ENCODE measurements at places on chromosomes 4 and X. TPM values are rescaled to one million over a fixed set of nuclear protein-coding genes. Genes with fewer than 3 reads are reported as not detected.

Gene CTAG2
- total RNA-seq = not detected

GRCh38 chrX:123918106-123918721, 43.3 kb upstream of the STAG2 start:
- no peak for DNase-seq

DNA sequence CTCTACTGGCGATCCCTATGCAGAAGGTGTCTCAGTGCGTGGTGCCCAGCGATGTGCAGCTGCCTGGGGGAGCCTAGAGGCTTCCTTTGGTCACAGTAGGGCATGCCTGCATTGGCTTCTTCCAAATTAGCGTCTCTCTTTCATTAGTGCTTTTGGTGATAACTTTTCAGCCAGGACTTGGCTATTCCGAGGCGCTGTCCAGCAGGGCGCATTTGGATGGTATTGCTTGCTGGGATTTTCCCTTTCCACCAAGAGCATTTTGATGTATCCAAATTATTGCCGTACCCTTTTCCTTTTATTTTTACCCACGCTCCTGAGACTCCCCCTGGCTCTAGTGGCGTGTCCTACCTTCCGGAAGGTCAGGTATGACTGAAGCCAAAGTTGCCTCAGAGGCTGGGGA, 101.4 kb downstream of the SORCS2 start:
- no peak for DNase-seq

DNA sequence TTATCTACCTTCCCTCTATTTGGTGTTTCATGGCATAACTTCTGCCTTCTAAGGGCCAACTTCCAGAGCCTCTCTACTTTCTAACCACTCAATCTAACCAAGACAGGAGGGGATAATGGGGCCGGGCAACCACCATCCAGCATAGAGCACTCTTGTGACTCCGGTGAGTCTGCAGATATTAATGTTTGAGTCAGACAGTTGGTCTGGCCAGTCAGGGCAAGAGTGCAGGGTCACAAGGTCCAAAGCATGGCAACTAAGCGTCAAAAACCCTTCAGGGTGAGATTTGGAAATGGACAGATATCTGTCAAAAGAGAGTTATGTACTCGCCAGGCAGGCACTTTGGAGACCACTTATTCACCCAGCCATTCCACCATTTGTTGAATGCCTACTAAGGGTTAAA, 105.0 kb downstream of the PALLD start:
- DNase-seq = no peak

GRCh38 chrX:150870487-150871340, 27.8 kb downstream of the CD99L2 start:
- DNase-seq = no peak

DNA sequence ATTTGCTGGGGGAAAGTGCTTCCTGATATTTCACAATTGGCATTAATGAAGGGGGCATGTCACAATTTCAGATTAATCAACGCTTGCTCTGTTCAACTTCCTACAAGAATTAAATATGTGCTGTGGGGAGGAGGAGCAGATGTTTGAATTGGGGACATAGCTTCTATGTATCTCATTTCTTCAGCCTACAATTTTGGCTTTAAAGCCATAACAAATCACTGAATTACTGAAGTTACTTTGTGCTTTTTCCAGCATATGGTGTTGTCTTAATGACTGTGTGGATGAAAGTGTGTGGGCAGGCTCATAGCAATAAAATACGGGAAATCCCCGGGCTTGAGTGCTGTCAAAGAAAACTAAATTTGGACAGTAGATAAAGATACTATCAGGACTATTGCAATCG, 813 bp downstream of the TLR7 start:
- DNase-seq = no peak

Measured in Calu3 (cell line).